ENCODE measurements at places on chromosomes 16 and 17. TPM values are rescaled to one million over a fixed set of nuclear protein-coding genes. Genes with fewer than 3 reads are reported as not detected.

GCGR gene
- total RNA-seq = not detected

GRCh38 chr17:21677911-21678310, 14.4 kb upstream of the KCNJ18 start:
- DNase-seq = no peak

DPEP3 gene
- not detected for total RNA-seq

PIPOX gene
- not detected for total RNA-seq

DNA sequence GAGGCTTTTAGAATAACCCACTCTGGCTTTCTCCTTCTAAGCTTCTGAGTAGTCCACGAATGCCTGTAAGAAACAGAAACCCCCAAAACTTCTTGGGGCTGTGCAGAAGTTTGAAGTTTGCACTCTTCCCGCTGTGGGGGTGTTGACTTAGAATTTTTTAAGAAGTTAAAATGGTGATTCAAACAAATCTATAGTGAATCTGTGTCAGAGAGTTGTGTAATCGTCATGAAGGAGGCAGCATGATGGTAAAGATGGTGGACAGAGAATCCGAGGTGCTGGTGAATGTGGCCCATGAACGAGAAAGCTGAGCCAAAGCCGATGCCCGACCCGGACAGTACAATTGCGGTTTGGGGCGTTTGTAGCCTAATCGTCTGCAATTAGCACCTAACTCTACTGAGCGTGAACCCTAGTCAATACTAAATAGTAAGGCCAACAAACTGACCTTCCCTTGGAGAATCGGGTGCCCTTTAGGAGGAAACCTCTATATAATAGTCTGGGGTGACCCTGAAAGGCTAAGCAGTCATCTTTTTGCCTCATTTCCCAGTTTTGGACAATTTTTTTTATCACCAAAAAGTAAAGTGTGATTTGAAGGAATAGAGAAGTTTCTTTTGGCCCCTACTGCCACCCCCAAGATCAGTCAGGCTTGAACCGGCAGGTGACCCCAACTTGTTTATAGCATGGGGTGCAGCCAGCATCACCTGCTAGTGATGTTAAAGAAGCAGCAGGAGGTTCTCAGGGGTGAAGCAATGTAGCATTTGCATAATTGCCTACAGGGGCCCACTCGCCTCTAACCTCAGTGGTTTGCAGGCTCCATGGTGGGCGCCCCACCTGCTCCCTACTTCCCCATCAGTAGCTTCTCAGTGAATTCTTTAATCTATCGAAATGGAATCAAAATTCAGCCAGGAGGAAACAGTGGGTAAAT, 11.2 kb downstream of the IRF8 start:
- no peak for DNase-seq

- DNase-seq = no peak
These were observed 99.2 kb downstream of the GOSR1 start for GRCh38 chr17:30576326-30576861.

LLGL2 gene
- total RNA-seq = 6.6 TPM

MMD gene
- 46.9 TPM for total RNA-seq

GRCh38 chr17:8055851-8056231, 17.0 kb downstream of the ALOX15B start:
- no peak for DNase-seq

GRCh38 chr17:49715717-49716279, 8.0 kb upstream of the SLC35B1 start:
- no peak for DNase-seq

GRCh38 chr16:85055493-85056210, 28.1 kb downstream of the KIAA0513 start:
- DNase-seq = no peak

SYT17 gene
- 0.29 TPM for total RNA-seq

NXPH3 gene
- total RNA-seq = 2.2 TPM

DNA sequence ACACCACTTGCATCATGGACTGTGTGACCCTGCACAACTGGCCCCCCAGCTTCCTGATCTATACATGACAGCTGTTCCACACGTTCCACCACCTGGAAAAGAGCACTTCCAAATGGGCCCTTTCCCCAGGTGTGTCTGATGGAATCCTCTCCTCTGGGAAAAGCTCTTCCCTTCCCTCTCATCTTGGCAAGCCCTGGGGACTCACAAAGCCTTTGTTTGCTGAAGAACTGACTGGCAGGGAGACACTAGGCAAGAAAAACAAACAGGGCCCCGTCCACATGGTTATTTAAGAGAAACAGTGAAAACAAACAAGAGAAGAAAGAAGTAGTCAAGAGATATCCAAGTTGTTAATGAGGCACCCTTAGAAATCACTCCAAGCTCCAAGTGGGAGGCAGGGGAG, 52.6 kb downstream of the C16orf95 start:
- DNase-seq = peak; percentile 70

- no peak for DNase-seq
These were observed 120.6 kb upstream of the KCNJ16 start for GRCh38 chr17:69954241-69954925.

DNA sequence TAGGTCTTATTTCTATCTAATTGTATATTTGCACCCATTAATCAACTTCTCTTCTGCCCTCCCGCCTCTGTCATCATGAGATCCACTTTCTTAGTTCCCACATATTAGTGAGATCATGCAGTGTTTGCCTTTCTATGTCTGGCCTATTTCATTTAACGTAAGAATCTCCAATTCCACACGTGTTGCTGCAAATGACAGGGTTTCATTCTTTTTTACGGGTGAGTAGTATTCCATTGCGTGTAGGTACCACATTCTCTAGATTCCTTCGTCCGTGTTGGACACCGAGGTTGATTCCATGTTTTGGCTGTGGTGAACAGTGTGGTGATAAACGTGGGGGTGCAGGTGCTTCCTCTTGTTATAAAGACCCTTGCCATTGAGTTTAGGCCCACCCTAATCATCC, 64.7 kb upstream of the GSE1 start:
- DNase-seq = no peak

GRCh38 chr17:21772321-21772720, 80.0 kb downstream of the KCNJ18 start:
- no peak for DNase-seq

DNA sequence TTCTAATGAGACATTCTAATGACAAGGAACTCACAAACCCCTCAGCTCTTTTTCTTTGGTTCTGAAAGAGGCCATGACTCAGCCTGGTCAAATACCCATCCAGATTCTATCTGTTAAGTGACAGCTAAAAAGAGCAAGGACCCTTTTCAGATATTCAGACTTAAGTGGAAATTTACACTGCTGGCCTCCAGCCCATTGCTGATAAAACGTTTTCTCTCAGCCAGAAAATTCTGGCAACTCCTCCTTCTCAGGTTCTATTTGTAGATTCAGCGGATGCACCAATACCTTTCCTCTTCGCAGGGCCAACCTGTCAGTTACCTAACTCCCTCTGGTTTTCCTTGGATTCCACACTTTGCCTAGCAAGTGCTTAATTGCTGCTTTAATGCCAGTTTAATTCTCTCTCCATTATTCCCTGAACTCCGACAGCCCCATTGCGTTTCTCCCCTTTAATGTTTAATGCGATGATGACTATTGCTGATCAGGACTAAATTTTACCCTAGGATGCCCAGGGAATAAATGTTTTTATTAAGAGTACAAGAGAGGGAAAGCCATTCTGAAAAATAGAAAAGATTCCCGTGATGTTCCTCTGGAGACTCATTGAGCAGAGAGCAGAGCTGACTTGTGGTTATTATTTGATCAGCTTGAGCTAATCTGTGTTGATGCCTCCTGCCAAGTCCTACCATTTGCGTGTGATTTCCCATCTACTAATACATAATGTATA, 35.9 kb upstream of the TOM1L1 start:
- DNase-seq = no peak

NPIPA5 gene
- total RNA-seq = 15.1 TPM

DNA sequence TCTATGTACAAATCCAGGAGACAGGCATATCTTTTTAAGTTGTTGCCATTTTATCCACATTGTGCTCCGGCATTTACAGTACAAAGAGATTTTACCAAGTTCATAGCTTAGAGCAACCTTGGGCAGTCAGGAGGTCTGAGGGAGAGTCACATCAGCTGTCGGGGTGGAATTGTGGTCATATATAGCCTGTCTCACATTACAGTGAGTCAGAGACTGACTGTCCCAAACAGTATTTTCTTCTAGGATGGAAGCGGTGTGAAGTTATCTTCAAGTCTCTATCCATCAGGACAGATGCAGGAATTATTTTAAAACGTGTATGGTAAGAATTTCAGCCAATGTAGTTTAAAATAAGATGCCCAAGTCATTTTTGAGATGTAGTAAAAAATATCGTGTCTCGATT, 53.0 kb downstream of the GPRC5B start:
- peak; percentile 54 for DNase-seq

- no peak for DNase-seq
These were observed 33.1 kb downstream of the ABR start for GRCh38 chr17:1146561-1147265.

DNA sequence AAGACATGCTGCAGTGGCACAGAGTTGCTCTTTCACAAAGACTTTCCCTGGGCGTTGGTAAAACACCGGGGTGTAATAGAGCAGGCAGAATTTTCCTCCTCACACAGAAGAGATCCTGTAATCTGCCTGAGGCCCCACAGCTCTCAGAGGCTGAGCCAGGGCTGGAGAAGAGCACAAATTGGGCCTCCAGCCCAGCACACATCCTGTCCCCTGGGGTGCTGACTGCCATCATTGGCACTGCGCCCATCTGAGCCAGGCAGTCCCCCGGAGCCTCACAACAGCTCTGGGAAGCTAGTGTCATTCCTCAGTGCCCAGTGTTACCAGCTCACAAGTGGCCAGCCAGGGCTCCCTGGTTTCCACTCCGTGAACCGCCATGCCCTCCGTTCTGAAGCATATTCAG, 119.4 kb downstream of the SOCS1 start:
- DNase-seq = peak; percentile 63

DNA sequence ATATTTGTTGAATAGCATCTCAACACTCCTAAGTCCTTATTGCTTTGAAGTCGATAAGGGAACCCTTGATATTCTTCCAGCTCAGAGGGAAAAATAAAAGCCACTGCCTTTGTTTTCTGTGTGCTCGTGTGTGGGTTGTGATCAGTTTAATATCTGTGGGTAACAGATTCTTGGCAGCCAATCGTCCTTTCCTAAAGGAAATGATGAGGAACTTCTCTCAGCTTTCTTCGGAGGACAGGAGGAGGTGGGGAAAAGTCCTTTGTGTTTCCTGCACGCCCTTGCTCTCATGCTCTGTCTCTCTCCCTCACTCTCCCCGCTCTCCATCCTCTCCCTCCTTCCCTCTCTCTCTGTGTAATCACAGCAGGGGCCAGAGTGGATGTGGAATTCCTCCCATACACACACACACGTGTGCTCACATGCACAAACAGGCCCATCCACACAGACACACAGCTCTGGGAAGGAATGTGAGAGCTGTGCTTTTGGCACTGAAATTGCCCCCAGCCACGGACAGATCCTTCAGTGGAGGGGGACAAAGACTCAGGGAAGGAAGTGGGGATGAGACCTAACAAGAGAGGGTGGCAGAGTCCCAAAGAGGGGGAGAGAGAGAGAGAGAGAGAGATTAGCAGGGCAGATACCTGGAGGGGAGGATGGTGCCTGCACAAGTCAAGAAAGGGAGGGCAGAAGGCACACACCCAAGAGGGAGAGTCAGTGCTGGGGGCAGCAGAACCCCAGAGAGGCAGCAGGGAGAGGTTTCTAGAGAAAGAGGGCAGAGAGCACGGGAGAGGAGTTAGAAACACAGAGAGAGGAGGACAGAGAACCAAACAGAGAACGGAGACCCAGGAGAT, 83.5 kb upstream of the PLCG2 start:
- no peak for DNase-seq

- peak; percentile 38 for DNase-seq
These were observed 18.8 kb downstream of the ALOX15B start for GRCh38 chr17:8057691-8058114.

DNA sequence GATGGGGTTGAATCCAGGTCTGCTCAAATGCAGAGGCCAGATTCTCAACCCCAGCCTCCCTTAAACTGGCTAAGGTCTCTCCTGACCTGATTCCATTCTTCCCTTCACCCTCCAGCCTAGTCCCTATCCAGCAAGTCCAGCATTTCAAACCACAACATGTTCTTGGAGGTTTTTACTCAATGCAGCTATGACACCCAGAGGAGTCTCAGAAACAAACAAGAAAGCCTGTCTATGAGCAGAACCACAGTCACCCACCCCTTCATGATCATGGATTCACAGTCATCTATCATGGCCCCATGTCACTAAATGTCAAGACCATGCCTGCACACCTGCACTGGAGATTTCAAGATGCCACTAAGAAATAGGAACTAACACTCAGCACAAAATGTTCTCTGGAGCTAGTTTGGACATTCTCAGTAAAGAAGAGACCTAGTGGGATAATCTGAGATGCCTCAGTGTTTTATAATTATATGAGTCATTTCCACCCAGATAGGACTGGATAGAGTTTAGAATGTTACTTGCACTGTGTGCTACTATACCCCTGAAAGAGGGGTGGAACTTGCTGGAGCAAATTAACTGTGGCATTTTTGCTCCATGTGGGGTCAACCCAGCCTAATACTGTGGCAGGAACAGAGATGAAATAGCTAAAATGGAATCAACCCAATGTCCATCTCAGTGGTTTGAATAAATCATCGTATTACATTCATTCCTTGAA, 9.5 kb upstream of the METTL22 start:
- no peak for DNase-seq

DNA sequence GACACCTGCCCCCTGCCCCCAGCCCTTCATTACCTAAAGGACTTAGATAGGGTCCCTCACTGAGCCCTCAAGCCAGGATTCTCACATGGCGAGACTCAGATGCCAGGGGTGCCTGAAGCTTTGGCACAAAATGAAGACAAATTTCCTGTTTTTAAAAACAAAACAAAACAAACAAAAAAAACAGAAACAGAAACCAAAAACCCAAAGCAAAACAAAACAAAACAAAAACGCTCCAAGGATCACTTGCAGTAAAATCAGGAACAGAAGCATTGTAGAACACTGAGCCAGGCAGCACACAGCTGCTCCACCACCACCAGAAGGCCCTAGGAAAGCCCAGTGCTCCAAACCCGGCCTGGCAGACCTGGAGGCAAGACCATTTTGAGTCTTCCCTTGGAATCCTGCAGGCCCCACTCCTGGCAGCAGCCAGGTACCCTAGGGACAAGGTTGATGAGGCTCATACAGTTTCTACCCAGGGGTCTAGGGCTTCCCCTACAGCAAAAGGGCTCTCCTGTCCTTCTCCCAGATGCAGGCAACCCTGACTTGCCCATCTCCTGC, 20.8 kb downstream of the MYO18A start:
- peak; percentile 44 for DNase-seq

GRCh38 chr17:57004944-57005579, 27.1 kb downstream of the SCPEP1 start:
- no peak for DNase-seq

GRCh38 chr17:227078-227945, 45.9 kb upstream of the DOC2B start:
- DNase-seq = no peak

GRCh38 chr17:50728881-50729765, 9.7 kb downstream of the LUC7L3 start:
- DNase-seq = no peak

Data from SJSA1 (cell line).